ENCODE measurements at places on chromosomes 3 and 15. TPM values are rescaled to one million over a fixed set of nuclear protein-coding genes. Genes with fewer than 3 reads are reported as not detected.

Gene C3orf22
- total RNA-seq, result not detected

Gene KCNMB2
- 1.7 TPM for total RNA-seq

Gene ZNF502
- 7.6 TPM for total RNA-seq

Gene GATA2
- total RNA-seq, result 9.6 TPM

Gene GOLGA6D
- total RNA-seq, result not detected

Data from lung (tissue), 17 donors.